AG04450 (cell line): ENCODE measurements at places on chromosomes 13 and 19. TPM values are rescaled to one million over a fixed set of nuclear protein-coding genes. Genes with fewer than 3 reads are reported as not detected.

DNA sequence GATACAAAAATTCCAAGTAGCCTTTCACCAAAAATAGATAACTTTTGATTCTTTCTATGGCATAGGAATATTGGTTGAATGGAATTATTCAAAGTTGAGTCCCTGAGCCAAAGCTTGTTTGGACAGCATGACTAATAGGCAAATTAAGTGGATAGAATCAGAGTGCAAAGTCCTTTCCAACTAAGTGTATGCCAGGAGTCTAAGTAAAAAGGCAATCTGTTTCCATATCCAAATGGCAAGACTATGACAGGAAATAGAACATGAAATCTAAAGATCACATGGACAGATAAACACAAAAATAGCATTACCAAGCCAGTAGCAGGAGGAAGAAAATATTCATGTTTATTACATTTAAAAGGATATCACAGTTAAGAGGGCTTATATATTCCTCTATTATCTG, 804.6 kb downstream of the SLITRK6 start:
- no peak for DNase-seq

DNA sequence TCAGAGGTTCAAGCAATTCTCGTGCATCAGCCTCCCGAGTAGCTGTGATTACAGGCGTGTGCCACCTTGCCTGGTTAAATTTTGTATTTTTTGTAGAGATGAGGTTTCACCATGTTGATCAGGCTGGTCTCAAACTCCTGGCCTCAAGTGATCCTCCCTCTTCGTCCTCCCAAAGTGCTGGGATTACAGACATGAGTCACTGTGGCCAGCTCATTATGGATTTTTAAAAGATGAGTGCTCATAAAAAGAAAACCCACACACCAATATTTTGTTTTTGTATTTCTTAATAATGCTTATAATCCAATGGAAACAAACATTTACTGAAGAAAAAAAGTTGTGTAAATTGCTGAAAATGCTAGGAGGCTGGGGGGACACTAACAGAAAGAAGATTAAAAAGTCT, 5.0 kb upstream of the MICU2 start:
- no peak for DNase-seq

GRCh38 chr19:43562698-43563241, 12.6 kb downstream of the XRCC1 start:
- peak; percentile 20 for DNase-seq

TRMT1 gene
- polyA plus RNA-seq, result 17.3 and 21.0 TPM in 2 replicates
